Lung (tissue), 17 donors: ENCODE measurements at places on chromosomes 7 and 10.
A peak's percentile ranks its signal among the peaks of the same experiment; 100 is the strongest.

GRCh38 chr10:98262571-98262970 is 5.4 kb downstream of the LOXL4 start:
- DNase-seq: no peak

DNA sequence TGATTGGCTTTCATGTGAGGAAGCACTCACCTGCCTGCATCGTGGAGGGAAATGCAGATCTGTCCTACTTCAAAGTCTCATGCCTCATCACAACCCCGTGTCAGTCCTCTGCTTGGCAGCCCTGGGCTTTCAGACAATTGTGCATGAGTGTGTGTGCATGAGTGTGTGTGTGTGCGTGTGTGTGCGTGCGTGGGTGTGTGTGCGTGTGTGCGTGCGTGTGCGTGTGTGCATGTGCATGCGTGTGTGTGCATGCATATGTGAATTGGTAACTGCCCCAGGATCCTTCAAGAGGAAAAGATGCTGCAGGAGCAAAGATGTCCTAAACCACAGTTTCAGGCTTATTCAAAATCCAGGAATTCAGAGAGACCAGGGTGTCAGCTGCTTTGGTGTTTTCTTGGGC is 71.3 kb downstream of the LANCL2 start:
- DNase-seq: no peak

DNA sequence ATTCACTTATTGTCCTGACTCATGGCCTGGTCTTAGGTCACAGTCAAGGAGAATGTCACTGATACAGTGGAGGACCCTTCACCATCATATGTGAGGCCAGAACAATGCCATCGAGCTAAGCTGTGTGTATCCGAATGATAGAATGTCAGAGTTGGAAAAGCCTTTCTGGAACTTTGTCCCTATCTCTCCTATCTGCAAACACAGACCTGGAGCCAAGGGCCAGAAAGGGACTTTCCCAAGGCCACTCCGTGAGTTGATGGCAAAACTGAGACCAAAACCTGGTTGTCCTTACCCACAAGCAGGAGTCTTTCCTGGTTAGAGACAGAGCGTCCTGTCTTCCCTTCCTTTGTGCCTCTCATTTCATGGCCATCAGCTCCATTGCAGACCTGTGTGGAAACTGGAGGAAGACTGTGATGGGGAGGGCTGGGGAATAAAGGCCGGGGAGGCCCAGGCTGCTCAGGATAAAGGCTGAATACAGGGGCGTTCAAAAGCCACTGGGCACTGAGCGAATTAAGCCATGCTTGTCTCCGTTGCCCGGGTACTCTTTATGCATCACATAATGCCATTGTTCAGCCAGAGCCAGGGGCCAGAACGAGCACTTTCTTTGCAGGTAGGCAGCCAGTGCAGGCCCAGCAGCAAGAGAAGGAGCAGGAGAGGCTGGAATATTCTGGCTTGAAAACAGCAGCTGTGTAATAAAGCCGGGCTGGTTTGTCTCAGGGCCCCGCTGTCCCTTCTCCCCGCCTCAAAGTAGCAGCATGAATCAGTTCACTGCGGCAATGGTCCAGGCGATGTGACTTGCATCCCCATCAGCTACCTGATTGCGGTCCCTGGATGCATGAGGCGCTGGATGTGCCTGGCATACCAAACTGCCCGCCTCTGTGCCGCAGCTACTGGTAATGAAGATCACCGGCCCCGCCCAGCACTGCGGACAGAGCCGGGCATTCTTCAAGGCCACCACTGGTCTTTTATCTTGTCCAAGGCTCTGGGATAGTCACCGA is 143.0 kb downstream of the RPS24 start:
- DNase-seq: no peak

GRCh38 chr7:36617408-36617807 is 106.9 kb downstream of the AOAH start:
- DNase-seq: no peak

GRCh38 chr10:16570731-16571130 is 49.1 kb upstream of the C1QL3 start:
- DNase-seq: no peak

GRCh38 chr7:50342616-50343114 is 38.1 kb downstream of the IKZF1 start:
- DNase-seq: no peak

DNA sequence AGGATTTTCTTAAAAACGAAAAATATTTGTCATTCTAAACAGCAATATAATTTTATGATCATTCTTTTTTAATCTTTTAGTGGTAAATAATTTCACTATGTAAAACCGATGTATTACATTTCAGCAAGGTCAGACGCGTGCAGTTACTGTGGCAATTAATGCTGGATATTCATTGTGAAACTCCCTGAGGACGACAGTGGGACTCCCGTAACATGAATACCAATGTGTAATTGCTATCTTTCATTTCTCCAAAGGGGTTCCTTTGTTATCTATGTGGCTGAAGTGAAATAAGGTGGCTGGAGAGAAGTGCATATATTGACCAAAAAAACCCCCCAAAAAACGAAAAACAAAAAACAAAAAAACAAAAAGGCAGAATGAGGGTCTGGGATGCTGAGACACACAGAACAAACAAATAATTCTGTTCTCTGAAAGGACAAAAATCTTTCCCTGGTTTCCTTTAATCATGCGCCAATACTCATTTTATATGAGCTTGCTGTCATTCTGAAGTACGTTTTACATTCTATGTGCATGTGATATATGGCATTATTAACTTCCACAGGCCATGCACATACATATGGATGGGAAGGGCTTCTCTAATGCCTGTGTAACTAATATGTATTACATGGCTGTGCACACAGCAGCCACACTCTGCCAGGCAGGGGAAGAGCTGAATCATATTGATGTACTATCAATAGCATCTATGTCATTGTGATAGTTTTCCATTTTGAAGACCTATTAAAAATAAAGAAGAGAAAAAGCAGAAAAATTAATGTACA is 161.4 kb downstream of the RAPGEF5 start:
- DNase-seq: no peak

GRCh38 chr10:28381903-28382347 is 79.1 kb upstream of the MPP7 start:
- DNase-seq: peak; percentile 87

- no peak for DNase-seq
These were observed 116.2 kb downstream of the GFRA1 start for GRCh38 chr10:116156819-116157218.

- DNase-seq: no peak
These were observed 36.2 kb downstream of the WBP1L start for GRCh38 chr10:102779680-102780526.

DNA sequence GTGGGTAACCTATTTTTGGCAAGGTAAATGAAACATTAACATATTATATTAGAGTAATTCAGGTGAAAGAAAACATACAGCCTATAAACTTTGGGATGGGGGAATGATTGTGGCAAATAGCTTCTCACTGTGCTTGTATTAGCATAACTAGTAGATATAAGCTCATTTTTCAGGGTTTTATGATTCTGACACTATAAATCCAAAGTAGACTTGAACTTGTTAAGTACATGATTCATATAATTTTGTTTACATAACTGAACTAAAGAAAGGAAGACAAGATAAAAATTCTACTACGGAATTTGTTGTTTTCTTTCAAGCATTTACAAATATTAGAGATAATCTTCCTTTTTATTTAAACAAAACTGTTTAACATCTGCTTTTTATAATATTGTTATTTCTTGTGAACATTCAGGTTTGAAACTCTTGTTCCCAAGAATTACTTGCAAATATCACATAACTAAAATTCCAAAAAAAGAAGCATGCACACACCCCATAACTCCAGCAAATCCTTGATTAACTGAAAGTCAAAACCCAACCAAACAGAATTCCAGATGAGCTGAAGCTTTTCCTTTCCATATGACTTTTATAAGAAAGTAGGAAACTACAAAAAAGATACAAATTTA is 142.3 kb downstream of the JAZF1 start:
- no peak for DNase-seq
